Cardiac septum (tissue), 1 donor: ENCODE measurements at places on chromosomes 7 and 10. TPM values are rescaled to one million over a fixed set of nuclear protein-coding genes. Genes with fewer than 3 reads are reported as not detected.

SYT15 gene
- total RNA-seq = 6.7 TPM

GRCh38 chr10:119634219-119634544, 17.0 kb upstream of the BAG3 start:
- no peak for DNase-seq

ENTPD1 gene
- 14.7 TPM for total RNA-seq

DNA sequence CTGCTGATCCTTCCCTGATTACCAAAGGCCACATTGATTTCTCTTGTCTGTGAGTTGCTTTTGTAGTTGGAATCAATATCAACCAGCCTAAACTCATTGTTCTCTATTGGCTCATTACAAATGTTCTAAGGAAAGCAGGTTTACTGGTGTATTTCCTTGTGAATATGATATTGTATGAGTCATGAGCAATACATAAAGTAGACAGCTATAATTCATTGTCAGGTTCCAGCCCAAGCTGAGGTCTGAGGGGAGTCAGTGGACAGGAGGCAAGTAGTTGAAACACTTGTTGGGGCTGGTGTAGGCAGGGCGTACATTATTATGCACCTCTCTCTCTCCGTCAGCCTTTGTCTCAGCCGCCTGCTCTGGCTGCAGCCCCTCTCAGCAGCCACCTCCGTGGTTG, 451.7 kb downstream of the IPMK start:
- DNase-seq = no peak

DNA sequence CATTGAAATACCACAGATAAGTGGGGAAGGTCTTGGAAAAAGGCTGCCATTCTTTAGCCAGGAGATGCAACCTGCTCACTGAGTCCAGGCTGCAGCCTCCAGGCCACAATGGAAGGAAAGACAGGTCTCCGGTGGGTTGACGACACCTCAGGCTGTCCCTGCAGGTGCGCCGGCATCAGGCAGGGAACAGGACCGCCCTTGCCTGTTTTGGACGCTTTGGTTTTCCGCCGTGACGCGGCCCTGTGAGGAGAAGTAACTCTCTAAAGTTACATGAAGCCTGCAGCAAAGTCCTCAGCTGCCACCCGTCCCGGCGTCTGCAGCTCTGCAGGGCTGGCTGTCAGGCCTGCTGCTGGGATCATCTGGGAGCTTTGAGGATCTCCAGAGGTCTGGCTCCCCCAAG, 147.0 kb downstream of the WDR37 start:
- DNase-seq = peak; percentile 66

DNA sequence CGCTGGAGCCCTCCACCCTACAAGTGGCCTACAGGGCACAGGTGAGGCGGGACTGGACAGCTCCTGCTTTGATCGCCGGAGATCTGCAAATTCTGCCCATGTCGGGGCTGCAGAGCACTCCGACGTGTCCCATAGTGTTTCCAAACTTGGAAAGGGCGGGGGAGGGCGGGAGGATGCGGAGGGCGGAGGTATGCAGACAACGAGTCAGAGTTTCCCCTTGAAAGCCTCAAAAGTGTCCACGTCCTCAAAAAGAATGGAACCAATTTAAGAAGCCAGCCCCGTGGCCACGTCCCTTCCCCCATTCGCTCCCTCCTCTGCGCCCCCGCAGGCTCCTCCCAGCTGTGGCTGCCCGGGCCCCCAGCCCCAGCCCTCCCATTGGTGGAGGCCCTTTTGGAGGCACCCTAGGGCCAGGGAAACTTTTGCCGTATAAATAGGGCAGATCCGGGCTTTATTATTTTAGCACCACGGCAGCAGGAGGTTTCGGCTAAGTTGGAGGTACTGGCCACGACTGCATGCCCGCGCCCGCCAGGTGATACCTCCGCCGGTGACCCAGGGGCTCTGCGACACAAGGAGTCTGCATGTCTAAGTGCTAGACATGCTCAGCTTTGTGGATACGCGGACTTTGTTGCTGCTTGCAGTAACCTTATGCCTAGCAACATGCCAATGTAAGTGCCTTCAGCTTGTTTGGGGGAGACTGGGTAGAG, at the start of gene COL1A2:
TSS of gene COL1A2 (plus strand) at position 459 of the 704 bp plus-strand sequence. CDS start at position 596, 137 bp downstream.
- no peak for DNase-seq

DNA sequence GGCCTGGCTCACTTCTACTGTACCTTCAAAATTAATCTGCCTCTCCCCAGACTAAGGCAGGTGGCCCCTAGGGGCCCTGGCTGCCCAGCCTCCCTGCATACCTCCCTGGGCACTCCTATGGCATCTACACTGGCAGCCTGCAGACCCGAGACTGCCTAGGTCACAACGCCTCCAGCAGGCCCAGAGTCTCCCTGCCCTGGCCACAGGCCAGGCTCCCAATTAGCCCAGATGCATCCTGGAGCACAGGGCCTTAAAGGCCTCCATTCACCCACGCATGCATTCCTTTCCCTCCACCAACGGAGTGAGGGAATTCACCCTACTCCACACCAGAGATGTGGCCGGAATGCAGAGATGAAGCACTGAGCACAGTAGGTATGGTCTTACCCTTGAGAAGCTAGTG, 1.9 kb downstream of the CHAT start:
- DNase-seq = peak; percentile 51

DNA sequence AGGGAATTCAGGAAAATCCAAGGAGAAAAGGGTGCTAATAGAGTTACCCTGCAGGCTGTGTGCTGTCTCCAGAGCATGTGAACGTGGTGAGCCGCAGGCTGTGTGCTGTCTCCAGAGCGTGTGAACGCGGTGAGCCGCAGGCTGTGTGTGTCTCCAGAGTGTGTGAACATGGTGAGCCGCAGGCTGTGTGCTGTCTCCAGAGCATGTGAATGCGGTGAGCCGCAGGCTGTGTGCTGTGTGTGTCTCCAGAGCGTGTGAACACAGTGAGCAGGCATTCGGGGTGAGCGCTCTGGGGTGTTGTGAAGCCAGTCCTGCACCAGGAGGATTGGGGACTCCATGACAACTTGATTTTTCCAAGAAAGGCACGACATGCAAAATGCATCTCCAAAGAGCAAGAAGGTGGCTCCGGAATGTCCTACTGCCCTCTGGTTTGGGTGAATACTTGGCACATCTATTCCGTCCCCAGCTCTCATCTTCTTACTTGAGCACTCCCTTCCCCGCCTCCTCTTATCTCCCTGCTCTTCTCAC, 407.9 kb upstream of the SHH start:
- DNase-seq = no peak

ALKBH4 gene
- total RNA-seq = 6.5 TPM

FOXP2 gene
- 1.9 TPM for total RNA-seq

THNSL1 gene
- total RNA-seq = 4.3 TPM

DNA sequence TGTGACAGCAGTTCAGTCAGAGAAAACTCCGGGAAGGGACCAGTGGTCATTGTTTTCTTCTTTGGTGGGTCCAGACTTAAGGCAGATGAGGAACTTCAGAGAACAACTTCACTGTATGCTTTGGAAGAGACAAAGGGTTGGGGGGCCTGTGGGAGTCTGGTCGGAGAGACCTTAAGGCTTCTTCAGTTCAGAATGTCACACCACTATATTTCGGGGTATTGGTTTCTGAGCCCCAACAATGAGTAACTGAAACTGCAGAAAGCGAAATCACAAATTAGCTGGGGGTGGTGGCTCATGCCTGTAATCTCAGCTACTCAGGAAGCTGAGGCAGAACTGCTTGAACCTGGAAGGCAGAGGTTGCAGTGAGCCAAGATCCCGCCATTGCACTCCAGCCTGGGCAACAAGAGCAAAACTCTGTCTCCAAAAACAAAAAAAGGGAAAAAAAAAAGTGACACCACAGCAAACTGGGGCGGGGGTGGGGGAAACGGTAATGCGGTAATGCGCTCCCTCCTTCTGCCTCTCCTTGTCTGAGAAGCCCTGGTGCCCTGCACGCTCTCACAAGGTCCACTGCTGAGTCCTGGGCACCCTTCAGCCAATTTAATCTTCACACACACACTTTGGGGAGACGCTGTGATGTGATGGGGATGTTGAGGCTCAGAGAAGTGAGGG, 2.2 kb upstream of the ADIRF start:
- DNase-seq = no peak

- no peak for DNase-seq
These were observed 57.7 kb downstream of the MYPN start for GRCh38 chr10:68166871-68167585.

ATOH7 gene
- total RNA-seq = not detected

DNA sequence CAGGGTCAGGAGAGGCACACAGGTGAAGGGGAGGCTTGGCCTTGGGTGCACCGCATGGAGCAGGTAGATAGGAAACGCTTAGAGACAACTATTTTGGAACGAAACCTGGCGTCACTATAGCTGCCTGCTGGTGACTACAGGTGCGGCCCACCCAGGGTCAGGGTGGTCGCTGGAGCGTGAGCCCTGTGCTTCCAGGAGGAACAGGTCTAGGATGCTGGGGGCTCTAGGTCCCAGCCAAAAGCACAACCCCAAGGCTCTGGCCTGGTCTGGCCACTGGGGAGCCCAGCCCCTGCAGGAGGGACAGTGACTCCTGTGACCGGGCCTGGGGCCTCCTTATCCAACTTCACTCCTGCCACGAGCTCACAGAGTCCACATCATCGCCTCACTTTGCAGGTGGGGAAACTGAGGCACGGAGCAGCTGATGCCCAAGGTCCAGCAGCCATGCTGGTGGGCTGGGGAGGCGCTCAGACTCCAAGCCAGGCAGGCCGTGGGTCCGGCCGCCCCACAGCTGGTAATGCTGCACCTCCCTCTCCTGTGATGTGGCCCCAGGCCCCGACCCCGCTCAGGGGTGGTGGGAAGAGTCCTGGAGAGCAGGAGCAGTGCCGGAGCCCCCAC, 9.0 kb downstream of the LFNG start:
- no peak for DNase-seq

- no peak for DNase-seq
These were observed 70.0 kb upstream of the FAM13C start for GRCh38 chr10:59432207-59432900.

DNA sequence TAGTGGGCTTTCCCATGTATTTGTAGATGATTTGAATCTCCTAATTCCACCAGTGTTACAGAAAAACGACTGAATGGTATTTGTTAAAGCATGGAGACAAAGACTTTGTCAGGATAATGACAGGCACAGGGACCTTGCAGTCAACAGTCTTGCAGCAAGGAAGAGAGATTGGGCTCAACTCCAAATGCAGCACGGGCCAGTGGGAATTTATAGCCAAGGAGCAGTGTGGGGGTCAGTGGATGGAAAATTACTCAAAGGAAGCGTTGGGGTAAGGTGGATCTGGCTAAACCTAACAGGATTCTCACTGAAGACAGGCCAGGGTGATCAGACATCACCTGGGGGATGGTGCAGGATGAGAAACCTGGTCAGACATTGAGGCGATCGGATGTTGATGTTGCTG, 24.3 kb downstream of the CPVL start:
- DNase-seq = no peak

- DNase-seq = no peak
These were observed 445.8 kb downstream of the AUTS2 start for GRCh38 chr7:70044064-70044463.

- no peak for DNase-seq
These were observed 78.3 kb upstream of the NRP1 start for GRCh38 chr10:33412653-33413361.

GRCh38 chr7:156524818-156525597, 115.6 kb upstream of the RNF32 start:
- DNase-seq = no peak

DNA sequence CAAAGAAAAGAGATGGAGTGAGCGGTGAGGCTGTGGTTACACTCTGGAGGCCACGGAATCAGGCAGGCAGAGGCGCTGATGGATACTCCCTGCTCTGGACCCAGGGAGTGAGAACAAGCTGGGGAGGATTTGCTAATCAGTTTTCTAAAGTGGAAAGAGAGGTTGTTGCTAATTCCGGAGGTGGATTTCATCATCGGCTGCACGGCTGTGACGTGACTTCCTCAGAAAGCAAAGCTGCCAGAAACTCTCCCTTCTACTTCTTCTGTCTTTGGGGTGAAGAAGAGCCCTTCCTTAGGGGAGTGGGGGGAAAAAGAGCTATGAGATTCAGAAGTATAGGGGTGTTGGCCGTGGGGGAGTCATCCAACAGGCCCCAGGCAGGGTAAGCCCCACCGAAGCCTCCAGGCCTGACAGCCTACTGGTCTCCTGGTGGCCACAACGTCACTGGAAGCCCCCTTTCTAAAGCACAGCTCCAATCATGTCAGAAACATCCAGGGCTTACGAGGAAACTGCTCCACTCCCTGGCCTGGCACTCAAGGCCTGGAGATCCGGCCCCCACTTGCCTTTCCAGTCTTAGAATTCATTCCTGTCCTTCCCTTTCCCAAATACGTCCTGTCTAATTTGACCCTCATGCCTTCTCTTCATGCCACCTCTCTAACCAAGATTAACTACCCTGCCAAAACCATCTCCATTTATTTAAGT, 114.5 kb downstream of the HIP1 start:
- DNase-seq = peak; percentile 90

OR2A7 gene
- total RNA-seq = not detected

GRCh38 chr7:25805027-25805687, 346.8 kb upstream of the NFE2L3 start:
- DNase-seq = no peak

DNA sequence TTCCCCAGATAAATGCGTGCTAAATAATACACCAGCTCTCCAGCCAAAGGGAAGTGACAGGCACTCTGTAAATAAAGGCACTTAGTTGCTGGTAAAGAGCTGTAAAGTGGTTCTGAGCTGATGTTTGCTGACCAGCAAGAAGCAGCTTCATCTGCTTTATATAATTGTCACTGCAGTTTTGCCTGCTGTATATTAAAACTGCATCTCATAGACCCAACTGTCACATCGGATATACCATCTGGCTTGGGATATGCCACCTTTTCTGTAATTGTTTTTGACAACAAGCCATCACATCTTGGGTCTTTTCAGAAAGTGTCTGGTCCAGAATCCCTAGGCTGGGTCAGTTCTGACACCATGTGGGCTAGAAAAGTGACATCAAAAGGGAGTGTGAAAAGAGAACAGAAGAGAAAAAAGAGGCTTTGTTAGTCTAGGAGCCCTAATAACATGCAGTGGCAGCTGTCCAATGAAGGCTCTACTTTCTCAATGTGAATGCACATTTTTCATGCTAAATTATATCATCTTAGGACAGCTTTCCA, 697.6 kb downstream of the KCNMA1 start:
- DNase-seq = no peak

DNA sequence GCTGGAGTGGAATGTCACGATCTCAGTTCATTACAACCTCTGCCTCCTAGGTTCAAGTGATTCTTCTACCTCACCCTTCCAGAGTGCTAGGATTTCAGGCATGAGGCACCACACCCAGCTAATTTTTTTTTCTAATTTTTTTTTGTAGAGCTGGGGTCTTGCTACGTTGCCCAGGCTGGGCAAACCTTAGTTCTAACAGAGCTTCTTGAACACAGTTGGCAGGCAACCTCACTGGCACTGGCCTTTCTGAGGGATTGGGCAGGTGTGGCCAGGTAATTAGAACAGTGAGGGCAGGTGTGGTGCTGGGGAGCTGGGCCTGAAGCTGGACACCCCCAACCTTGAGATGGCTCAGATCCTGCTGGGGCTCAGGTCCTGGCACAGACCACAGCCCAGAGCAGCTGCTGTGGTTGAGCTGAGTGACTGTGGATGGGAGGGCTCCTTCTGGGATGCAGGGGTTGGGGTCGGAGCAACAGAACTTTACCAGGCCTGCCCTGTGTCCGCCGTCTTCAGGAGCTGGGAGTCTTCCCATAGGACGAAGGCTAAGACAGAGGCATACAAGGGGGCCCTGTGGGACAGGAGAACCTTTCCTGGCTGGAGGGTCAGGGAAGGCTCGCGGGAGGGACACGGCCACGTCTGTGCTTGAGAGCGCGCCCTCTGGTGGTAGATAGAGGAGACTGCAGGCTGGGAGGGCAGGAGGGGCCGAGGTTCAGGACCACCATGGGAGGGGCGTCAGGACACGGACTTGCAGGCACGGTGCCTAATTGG, 48.2 kb downstream of the COL26A1 start:
- no peak for DNase-seq
